Hematopoietic multipotent progenitor cell treated with erythropoietin and hydrocortisone succinate and interleukin-3 and kit ligand, for 6 days (in vitro differentiated cells): ENCODE measurements at places on chromosomes 6 and 20.
A peak's percentile ranks its signal among the peaks of the same experiment; 100 is the strongest.

DNA sequence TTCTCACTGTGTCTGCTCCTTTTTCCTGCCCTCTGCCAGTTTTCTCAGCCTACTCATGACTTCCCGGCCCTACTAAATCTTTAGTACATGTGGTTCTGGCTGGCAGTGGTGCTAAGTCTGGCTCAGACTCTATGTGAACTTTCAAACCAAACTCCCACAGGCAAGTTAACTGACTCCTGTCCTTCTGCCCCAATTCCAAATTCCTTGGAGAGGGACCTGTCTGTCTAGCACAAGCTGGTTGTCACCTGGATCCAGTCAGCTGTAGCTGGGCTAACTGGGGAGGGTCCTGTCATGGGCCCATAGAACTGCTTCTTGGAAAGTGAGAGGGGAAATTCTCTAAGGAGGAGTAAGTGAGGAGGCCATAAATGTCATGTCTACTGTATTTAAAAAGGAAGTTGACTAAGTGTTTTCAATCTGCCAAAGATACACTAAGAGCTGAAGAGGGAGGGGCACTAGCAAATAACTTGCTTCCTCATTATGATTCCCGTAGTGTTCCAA, 240.1 kb downstream of the KCNQ5 start:
- DNase-seq = peak; percentile 38

GRCh38 chr6:135351635-135352034, 145.9 kb downstream of the AHI1 start:
- no peak for DNase-seq

DNA sequence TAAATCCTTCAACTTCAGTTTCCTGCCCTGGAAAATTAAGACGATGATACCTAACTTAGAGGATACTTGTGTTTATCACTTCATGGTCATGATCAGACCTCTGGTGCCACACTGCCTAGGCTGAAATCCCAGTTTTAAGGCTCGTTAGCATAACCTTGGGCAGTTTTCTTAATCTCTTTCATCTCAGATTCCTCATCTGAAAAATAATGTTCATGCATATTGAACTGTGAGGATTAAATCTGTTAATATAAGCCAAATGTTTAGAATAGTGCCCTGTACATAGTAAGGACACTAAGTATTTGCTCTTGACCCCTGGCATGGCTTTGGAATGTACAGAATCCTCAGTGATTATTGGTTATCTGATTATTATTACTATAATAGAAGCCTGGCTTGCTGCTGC, 79.7 kb downstream of the OGFRL1 start:
- no peak for DNase-seq

GRCh38 chr6:34066218-34066571, 79.7 kb downstream of the GRM4 start:
- DNase-seq = no peak

DNA sequence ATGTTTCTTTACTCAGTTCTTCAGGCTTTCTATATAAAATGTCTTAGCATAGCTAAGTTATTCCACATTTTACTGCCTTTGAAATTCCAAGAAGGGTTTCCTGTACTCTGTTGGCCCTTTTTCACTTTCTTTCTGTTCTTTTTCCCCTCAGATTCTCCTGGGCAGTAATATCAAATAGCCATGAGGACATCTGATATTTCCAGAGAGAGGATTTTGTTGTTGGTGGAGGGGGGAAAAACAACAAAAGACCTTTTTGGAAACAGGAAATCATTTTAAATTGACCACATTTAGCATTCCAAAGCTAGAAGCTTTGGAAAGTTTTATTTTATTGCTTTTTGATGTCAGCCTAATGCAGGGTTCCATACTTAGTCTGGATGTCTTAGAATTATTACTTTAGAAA, 445.4 kb downstream of the GJA1 start:
- DNase-seq = no peak

DNA sequence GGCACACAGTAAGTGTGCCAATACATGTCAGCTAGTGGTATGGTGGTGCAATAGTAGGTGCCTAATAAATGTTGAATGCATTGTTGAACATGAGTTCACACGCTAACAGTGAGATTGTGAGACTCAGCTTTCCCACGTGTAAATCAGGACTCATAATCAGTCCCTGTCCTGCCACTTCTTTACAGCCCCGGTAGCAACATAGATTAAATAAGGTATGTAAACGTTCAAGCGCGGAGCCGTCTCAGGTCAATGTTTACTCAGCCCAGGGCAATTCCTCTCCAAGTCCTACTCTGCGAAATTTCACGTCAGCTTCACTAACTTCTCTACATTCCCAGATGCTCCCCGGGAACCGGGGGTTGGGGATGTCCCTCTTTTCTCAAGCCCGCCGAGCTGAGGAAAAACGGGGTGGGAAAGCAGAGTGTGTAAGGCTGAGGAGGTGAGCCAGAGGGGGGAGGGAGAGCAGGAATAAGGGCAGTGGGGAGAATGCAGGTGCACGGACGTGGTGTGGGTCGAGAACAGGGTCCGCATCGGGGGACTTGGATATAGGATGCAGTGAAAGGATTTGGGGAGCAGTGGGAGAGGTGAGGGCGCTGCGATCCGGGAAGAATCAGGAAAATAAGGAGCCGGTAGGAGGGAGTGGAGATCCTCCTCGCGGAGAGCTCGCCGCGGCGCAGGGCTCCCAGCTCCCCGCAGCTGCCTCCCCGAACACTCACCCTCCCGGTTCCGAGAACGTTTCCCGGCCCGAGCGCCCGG, 544 bp upstream of the TP53INP2 start:
- peak; percentile 61 for DNase-seq
